ENCODE measurements at places on chromosomes 2 and 18. TPM values are rescaled to one million over a fixed set of nuclear protein-coding genes. Genes with fewer than 3 reads are reported as not detected.

The ERFE gene
- polyA plus RNA-seq = 0.78 TPM

The COL4A4 gene
- polyA plus RNA-seq = 9.4 TPM

DNA sequence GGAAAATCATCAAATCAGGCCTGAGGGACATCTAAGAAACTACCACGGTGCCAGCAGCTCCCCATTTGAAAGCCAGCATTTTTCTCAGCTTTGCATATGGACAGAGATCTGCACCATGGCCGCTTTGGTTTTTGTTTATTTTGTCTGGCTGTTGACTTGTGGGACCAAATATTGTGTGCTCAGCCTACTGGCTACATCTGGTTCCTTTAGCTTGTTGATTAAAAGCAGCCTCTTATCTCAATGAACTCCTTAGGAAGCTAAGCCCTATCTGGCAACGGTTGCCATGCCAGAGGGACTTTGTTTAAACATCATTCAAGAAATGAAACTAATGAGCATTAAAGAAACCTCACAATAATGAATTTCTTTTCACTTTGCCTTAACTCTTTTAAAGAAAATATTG, 32.4 kb upstream of the CCDC150 start:
- no peak for DNase-seq

DNA sequence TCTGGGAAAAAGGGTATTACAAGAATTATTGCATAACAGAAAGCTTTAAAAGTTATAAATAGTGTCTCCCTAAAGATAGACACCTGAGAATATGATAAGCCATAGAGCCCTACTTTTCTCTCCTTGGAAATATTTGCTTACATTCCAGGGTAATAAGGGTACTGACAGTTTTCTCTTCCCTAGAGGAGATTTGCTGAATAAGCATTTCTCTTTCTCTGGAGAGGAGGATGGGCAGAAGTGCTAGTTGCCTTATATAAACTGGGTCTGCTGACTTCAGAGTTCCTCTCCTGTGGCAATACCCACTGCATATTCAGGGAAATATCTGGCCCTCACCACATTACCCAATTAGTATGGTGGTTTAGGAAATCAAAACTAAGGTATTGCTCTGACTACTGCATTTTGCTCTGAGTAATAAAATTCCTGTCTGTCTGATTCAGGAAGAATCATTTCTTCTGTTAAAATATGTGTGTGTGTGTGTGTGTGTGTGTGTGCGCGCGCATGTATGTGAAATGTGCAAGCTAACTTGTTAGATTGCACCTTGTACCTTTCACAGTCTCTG, 1391.3 kb downstream of the DSC3 start:
- no peak for DNase-seq

- DNase-seq = no peak
Measured at GRCh38 chr2:162282765-162283425, 35.6 kb downstream of the IFIH1 start.

GRCh38 chr18:36200354-36200771, 13.1 kb downstream of the MOCOS start:
- DNase-seq = no peak

DNA sequence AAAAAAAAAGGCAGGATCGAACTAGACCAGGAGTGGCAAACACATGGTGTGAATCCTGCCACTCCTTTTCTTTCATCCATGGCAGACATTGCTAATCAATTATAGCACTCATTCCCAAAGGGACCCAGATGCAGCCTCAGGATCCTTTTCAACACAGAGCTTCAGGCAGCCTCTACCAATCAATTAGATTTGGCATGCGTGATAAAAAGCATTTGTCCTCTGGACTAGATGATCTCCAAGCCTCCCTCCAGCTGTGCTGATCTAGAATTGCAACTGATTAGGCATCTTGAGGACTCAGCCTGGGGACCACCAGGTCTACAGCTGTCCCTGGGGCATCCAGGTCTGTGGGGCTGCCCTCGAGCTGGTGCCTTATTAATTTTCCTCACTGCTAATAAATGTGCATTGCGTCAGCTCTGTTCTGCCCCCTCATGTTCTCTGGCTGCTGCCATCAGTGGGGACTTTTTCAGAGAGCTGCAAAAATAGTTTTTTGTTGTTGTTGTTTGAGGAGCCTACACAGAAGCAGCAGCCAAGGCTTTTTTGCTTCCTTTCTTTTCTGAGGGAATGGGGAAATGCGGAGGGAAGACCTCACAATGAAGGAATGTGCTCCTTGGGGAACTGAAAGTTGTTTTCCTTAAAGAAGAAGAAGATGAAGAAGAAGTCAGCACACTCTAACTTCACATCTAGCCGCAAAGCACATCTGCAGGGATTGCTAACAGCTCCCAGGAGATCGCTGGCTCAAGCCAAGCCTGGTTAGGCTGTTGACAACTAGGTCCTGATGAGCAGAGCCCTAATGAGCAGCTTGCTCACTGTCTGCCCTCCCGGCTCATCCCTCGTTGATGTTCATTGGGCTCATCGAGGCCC, 8.8 kb upstream of the ATOH8 start:
- DNase-seq = no peak

DNA sequence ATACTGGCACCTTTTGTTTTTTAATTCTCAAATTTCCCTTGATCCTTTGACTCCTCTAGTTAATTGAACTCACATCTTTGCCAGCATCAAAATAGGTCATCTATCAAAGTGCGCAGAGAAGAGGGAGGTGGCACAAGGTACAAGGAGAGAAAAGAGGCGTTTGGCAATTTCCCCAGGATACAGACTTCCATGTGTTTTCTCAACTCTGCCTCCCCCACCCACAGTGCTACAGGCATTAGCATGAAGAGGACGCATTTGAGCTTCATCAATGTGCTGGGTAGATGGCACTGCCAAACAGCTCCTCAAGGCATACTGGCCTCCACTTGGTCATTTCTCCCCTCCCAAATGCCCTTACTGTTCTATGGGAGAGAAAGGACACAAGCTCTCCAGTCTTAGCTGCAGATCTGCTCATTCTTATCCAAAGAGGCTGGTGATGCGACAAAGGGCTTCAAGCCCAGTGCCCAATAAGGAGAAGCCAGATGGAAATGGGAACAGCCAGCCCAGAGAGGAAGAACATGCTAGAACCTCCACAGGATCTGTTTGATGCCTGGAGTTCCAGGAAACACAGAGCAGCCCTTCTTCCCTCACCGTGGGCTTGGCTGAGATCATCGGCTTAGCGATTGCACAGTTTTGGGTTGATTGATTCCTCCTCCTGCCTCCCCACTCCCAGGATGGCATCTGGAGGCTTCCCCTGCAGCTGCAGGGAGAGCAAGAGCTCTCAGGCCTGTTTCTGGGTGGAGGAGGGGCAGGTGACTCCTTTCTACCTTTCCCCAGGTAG, 144.7 kb upstream of the SMAD2 start:
- no peak for DNase-seq

GRCh38 chr18:28735731-28736130, 558.8 kb upstream of the CDH2 start:
- no peak for DNase-seq
